Effector memory CD4-positive, alpha-beta T cell (primary cell): ENCODE measurements at places on chromosomes 3 and 15.

DNA sequence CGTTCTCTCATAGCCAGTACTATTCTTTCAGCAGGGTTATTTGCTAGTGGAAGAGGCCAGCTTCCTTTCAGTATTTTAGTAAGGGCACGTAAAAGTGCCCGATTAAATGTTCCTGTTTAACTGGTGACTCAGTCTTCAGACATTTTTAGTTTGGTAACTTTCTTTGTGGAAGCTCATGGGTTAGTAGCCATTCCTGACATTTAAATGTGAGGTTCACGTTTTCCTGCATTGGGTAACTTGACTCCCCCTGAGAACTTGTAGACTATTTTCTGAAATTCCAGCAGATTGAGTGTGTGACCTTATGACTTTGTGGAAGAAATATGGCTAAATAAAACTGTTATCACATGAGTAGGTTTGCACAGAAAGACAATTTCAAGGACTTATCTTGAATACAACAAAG, 16.9 kb downstream of the ABHD2 start:
- peaks cover 15% of the 10 kb centered on the region for H3K36me3 ChIP-seq
- no peak for DNase-seq
- H3K4me3 ChIP-seq, result no peak overlapping the region
- no peak overlapping the region for H3K27ac ChIP-seq
- no peaks in the 10 kb centered on the region for H3K27me3 ChIP-seq

GRCh38 chr3:134623615-134624245, 27.1 kb downstream of the KY start:
- H3K27ac ChIP-seq, result no peak overlapping the region
- H3K27me3 ChIP-seq, result no peaks in the 10 kb centered on the region

- H3K36me3 ChIP-seq, result peaks cover 41% of the 10 kb centered on the region
- no peaks in the 10 kb centered on the region for H3K4me1 ChIP-seq
- no peak for DNase-seq
- no peaks in the 10 kb centered on the region for H3K27me3 ChIP-seq
- no peak overlapping the region for H3K27ac ChIP-seq
These were observed 52.9 kb downstream of the HERC2 start for GRCh38 chr15:28269097-28269496.

DNA sequence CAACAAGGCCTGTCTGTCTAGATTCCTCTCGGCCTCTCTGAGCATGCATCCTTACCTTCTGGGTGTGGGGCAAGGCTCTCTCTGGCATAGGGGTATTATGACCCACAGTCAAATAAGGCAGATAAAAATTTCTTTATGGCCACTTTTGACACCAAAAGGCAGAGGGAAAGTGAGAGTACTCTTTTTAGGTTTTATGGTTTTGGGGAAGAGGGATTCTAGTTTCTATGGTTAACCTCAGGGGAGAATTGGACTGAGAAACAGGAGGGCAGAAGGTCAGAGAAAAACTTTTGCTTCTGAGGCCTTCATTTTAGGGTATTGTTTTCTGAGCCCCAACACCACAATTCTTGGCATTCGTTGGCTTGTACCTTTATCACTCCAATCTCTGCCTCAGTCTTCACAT, 70.0 kb upstream of the CCDC54 start:
- H3K27me3 ChIP-seq, result no peaks in the 10 kb centered on the region
- no peaks in the 10 kb centered on the region for H3K36me3 ChIP-seq
- H3K4me3 ChIP-seq, result no peak overlapping the region
- H3K4me1 ChIP-seq, result no peaks in the 10 kb centered on the region
- DNase-seq, result no peak
- H3K27ac ChIP-seq, result no peak overlapping the region

DNA sequence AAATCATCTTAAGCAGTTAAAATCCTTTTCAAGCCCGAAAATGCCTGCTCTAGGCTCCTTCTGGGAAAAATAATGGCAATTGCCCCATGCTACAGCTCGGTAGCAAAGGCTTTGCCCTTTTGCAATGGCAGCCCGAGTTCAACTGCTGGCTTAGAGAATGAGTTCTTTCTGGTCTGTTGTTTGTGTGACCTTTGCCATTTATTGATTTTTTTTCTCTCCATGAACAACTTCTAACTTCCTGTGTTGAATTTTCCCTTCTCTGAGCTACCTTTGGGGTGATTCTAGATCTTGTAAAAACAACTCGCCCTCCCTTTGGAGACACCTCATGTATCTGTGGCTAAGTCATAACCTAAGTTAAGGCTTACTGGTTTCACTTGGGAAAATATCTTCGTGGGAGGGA, 139.3 kb downstream of the PLCH1 start:
- no peaks in the 10 kb centered on the region for H3K27me3 ChIP-seq
- no peaks in the 10 kb centered on the region for H3K36me3 ChIP-seq

- H3K4me3 ChIP-seq, result no peak overlapping the region
- H3K27ac ChIP-seq, result no peak overlapping the region
- H3K27me3 ChIP-seq, result no peaks in the 10 kb centered on the region
- peaks cover 14% of the 10 kb centered on the region for H3K4me1 ChIP-seq
- DNase-seq, result no peak
These were observed 64.1 kb downstream of the BTD start for GRCh38 chr3:15665510-15666150.

GRCh38 chr3:9780458-9780812, 10.7 kb upstream of the CAMK1 start:
- peak overlapping the region; percentile 23 for H3K4me3 ChIP-seq
- H3K36me3 ChIP-seq, result peaks cover 21% of the 10 kb centered on the region
- H3K27me3 ChIP-seq, result no peaks in the 10 kb centered on the region
- peaks cover 25% of the 10 kb centered on the region for H3K4me1 ChIP-seq
- peak overlapping the region; percentile 51 for H3K27ac ChIP-seq

DNA sequence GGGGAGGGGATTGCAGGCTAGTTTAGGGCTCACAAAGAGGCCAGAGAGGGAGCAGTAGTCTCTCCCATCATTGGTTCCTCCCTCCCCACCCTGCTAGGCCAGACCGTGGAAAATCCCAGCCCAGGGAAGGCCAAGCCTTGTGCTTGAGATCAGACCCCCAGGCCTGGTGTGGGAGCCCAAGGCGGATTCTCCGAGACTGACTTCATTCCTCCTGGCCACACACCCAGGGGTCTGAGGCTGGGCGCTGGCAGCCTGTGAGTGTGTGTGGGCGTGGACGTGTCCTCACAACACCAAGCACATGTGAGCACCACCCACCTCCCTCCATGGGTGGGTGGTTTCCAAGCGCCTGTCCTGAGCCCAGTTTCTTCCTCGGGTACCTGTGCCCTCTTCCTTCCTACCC, 4.1 kb downstream of the LOXL1 start:
- no peak overlapping the region for H3K4me3 ChIP-seq
- H3K27ac ChIP-seq, result no peak overlapping the region
- no peaks in the 10 kb centered on the region for H3K27me3 ChIP-seq
- peaks cover 38% of the 10 kb centered on the region for H3K4me1 ChIP-seq
- no peak for DNase-seq

GRCh38 chr15:38868326-38869114, 303.9 kb upstream of the RASGRP1 start:
- no peaks in the 10 kb centered on the region for H3K4me1 ChIP-seq
- H3K36me3 ChIP-seq, result no peaks in the 10 kb centered on the region
- H3K4me3 ChIP-seq, result no peak overlapping the region
- no peak for DNase-seq
- no peaks in the 10 kb centered on the region for H3K27me3 ChIP-seq
- no peak overlapping the region for H3K27ac ChIP-seq

DNA sequence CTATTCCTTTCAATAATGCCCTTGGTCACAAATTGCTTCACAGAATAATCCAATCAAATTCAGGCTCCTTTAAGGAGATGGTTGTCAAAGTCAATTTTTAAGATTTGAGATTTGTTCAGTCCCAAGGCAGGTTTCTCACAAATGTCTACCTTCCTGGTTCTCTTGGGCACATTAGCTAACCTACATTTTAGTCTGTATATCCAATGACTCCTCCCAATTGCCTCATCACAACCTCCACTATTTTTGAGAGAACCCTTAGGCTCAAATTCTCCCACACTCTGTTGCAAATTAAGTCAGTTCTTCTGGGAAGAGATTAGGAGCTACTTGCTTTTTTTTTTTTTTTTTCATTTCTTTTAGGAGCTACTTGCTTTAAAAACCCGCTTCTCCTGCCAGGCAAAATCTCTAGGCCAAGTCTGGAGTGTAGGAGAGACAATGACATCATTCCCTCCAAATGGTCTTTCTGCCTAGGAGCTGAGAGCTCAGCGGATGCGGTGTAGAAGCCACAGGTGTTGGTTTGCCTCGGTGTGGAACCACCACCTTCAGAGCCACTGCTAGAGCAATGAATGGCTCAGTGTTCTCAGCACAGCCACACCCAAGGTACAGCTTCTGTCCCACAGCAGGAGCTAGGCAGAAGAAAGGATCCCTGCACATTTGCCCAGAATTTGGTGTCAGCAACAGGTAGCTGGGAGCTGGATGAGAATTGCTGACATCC, 10.0 kb upstream of the INO80 start:
- H3K36me3 ChIP-seq, result no peaks in the 10 kb centered on the region
- no peak overlapping the region for H3K4me3 ChIP-seq
- no peak for DNase-seq
- no peaks in the 10 kb centered on the region for H3K4me1 ChIP-seq
- H3K27me3 ChIP-seq, result no peaks in the 10 kb centered on the region
- no peak overlapping the region for H3K27ac ChIP-seq

DNA sequence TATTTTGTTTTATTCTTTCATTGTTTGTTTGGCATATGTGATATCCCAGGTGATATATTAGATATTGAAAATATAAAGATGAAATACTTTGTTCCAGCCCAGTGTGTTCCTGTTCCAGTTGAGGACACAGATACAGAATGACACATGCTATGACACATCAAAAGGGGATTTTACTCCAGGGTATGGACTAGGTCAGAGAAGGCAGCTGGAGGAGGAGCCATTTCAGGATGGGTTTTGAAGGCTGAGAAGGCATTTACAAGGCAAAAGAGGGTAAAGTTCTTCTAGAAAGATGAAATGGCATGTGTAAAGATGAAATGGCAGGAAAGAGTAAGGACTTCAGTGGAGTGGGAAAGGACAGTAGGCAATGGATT, 163.8 kb downstream of the ZIC1 start:
- H3K36me3 ChIP-seq, result no peaks in the 10 kb centered on the region
- DNase-seq, result no peak
- H3K27me3 ChIP-seq, result no peaks in the 10 kb centered on the region
- H3K27ac ChIP-seq, result no peak overlapping the region
- H3K4me1 ChIP-seq, result no peaks in the 10 kb centered on the region
- H3K4me3 ChIP-seq, result no peak overlapping the region

GRCh38 chr3:126901631-126902030, 81.3 kb upstream of the PLXNA1 start:
- H3K4me3 ChIP-seq, result no peak overlapping the region
- H3K27me3 ChIP-seq, result no peaks in the 10 kb centered on the region
- no peak overlapping the region for H3K27ac ChIP-seq
- DNase-seq, result no peak
- no peaks in the 10 kb centered on the region for H3K4me1 ChIP-seq

- no peaks in the 10 kb centered on the region for H3K4me1 ChIP-seq
- no peaks in the 10 kb centered on the region for H3K27me3 ChIP-seq
- no peak for DNase-seq
- no peak overlapping the region for H3K27ac ChIP-seq
- H3K36me3 ChIP-seq, result no peaks in the 10 kb centered on the region
These were observed 46.3 kb upstream of the FLNB start for GRCh38 chr3:57961828-57962447.

GRCh38 chr3:178206521-178206920, 329.7 kb upstream of the KCNMB2 start:
- DNase-seq, result no peak
- H3K4me1 ChIP-seq, result no peaks in the 10 kb centered on the region
- no peaks in the 10 kb centered on the region for H3K36me3 ChIP-seq
- no peak overlapping the region for H3K27ac ChIP-seq
- H3K27me3 ChIP-seq, result no peaks in the 10 kb centered on the region

DNA sequence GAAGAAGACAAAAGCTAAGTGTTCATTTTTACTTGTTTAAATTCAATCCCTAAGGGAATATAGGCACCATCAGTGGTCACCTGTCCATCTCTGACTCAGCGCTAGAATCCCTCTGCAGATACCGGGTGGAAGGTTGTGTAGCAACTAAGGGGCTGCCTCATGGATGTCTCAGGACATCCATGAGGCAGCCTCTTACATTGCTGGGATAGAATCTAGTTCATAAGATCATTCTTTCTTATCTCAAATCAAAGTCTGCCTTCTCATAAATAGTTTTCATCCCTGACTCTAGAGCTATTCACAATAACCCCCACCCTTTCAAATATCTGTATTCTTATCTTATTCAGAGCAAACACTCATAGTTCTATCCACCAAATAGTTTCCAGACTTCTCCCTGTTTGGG, 38.1 kb downstream of the HSPBAP1 start:
- H3K36me3 ChIP-seq, result peaks cover 15% of the 10 kb centered on the region
- no peak overlapping the region for H3K27ac ChIP-seq
- DNase-seq, result no peak
- no peak overlapping the region for H3K4me3 ChIP-seq
- H3K4me1 ChIP-seq, result no peaks in the 10 kb centered on the region
- no peaks in the 10 kb centered on the region for H3K27me3 ChIP-seq
